ENCODE measurements at places on chromosomes 3 and 15.

GRCh38 chr3:65170390-65171042 lies 482.7 kb upstream of the ADAMTS9 start:
- DNase-seq = no peak

DNA sequence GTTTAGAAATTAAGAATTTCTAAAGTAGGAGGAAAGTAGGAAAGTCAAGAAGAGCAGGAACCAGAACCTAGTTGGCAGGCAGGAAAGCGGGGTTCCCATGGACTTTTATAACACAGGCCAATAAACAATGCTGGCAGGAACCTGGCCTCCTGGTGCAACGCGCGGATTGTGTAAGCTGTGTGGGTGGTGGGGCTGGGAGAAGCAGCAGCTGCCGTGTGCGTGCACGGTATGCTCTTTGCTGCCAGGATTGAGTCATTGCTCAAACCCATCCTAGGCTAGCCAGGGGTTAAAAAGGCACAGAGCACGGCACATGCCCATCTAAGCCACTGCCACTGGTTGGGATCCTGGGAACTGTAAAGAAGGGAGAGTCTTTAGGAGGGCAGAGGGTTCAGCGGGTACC lies 209.9 kb upstream of the RGMA start:
- DNase-seq = no peak

GRCh38 chr3:149494022-149494758 lies 19.7 kb downstream of the TM4SF4 start:
- no peak for DNase-seq

GRCh38 chr15:77243716-77244401 lies 172.9 kb upstream of the TSPAN3 start:
- DNase-seq = no peak

- DNase-seq = no peak
Measured at GRCh38 chr3:47984075-47984728, 32.0 kb downstream of the MAP4 start.

- no peak for DNase-seq
Measured at GRCh38 chr15:101126618-101127505, 125.0 kb downstream of the CHSY1 start.

DNA sequence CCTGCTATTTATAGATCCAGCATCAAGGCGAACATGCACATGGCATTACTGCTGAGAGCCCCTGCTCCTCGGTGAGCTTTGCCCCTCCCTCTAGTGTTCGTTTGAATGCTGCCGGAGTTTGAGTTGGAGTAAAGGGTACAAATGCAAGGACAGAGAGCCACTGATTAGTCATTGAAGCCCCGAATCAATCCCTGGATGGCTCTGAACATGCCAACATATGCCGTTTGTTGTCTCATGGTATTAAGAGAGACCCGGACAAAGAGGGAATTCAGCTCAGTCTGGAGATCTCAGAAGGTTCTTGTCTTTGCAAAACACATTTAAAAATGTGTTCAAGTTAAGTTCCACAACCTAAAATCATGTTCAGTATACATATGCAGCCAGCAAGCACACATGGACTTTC lies 789.2 kb upstream of the NR2F2 start:
- DNase-seq = no peak
